ENCODE measurements at places on chromosomes 1 and 21.

DNA sequence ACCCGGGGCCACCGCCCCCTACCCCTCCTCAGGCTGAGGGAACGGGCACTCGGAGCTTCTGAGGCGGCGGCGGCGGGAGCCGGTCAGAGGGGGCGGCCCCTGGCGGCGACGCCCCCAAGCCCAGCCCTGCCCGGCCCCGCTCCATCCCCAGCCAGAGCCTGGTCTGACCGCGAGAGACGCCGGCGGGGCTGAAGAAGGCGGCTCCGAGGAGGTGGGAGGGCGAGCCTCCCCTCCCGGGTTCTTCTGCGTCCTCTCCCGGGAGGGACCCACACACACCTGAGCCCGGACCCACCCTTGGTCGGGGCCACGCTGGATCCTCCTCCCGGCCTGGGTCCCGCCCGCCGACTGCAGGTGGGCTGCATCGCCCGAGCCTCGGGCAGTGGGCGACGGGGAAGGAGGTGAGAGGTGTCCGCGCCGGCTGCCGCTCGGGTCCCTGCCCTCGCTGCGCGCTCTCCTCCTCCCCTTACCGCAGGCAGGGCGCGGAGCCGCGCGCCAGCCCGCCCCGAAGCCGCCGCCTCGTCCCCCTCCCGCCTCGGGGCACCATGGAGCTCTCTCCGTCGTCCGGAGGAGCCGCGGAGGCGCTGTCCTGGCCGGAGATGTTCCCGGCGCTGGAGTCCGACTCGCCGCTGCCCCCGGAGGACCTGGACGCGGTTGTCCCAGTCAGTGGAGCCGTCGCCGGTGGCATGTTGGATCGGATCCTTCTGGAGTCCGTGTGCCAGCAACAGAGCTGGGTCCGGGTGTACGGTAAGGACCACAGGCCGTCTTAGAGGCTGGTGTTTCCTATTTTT lies at the start of gene RASAL2:
RASAL2 (plus strand) TSS at position 154 of the 788 bp plus-strand sequence; CDS start at position 543, 389 bp downstream.
- peak; percentile 44 for DNase-seq

DNA sequence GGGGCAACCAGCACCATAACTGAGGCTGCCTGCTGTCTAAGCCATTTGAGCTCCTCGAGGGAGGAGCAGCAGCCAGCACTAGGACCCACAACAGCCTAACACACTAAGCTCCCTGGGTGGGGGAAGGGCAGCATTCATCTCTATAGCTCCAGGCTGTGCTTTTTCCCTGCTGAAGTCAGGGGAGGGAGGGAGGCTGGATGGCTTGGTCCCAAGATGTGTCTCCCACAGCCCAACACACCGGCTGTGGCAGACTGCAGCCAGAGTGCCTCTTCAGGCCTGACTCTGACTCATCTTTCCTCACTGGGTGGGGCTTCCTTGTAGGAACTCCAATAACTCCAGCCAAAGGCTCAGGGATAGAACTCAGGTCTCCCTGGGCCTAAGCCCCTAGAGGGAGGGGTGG lies 296.3 kb downstream of the PRDM2 start:
- DNase-seq = no peak

- DNase-seq = peak; percentile 20
These were observed 30.3 kb upstream of the KCNQ4 start for GRCh38 chr1:40753142-40753882.

DNA sequence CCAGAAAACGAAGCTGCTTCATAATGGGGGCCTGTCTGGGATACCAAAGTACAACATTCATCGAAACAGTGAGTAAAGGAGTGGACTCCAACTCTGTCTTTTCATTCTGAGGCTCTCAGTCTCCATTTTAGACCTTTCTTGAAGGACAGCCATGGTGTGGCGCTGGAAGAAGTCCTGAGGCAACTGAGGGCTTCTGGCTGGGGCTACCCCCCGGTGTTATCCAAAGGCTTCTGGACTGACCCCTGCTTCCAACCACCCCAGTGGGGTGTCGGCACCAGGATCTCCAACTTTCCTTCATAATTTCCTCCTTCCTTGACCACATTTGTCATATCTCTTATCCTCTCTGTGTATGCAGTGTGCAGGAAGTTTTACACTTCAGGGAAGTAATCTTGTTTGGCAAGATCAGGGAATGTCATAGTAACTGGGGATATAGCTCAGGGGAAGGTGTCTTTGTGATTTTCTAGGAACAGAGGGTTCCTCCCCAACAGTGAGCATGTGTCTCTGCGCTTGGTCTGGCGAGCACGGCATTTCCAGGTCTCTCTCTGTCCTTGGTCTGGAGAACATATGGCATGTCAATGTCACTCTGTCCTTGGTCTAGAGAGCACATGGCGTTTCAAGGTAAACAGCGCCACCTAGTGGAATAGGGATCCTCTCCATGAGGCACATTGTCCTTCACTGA lies 19.4 kb upstream of the BSDC1 start:
- no peak for DNase-seq
